ENCODE measurements at places on chromosomes 5 and 9.
A peak's percentile ranks its signal among the peaks of the same experiment; 100 is the strongest.

DNA sequence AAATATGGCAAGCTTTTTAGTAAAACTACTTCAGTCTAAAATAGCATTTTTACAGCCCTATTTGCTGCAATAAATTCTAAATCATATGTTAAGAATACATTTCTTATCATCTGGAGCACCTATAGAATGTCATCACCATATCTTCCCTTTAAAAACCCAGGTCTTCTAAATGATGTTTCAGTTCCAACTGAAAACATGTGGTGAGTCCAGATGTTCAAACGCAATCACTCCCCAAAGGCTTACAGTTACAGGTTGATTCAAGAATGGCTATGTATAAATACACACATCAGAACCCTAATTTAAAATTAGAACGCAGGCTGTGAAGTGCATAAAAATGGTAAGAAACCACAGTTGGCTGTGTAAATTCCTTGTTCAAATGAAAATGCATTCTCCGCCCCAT is 796.3 kb downstream of the MAT2B start:
- no peak for DNase-seq

GRCh38 chr5:171367424-171368370 is 20.0 kb upstream of the NPM1 start:
- DNase-seq, result no peak

GRCh38 chr5:150044712-150045111 is 41.6 kb downstream of the CSF1R start:
- DNase-seq, result no peak

DNA sequence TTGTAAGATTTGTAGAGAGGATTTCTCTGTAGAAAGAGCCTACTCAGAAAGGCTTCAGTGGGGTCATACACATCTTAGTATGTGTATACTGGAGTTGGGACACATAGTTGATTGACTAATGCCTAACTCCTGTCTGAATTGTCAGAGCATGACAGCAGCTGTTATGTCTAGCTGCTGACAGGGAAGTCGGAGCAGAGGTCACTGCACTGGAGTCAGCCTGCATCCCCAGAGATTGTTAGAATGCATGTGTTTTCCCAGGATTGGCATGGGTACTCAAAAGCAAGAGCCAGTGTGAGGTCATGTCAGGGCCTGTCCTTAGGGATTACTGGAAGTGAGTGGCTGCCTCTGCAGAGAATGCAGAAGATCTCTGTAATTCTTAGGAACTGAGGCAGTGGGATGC is 82.7 kb downstream of the ITGA1 start:
- DNase-seq, result peak; percentile 36

DNA sequence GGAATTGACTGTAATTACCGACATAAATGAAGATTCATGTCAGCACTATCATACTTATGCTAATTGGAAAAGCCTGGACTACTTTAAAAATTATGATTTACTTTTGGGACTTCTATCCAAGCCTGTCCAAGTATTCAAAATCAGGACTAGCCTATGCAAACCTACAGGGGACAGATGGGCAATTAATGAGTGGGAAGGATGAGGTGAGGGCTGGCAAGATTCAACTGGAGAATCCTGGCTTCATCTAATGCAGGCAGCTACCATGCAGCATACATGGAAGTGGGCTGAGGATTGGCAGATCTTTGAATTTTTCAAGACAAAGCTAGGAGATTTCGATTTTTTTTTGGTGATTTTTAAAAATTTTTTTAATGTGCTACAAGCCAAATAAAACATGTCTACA is 532.6 kb downstream of the CSNK1G3 start:
- DNase-seq, result no peak

GRCh38 chr9:133887540-133888047 is 104.5 kb downstream of the VAV2 start:
- no peak for DNase-seq

DNA sequence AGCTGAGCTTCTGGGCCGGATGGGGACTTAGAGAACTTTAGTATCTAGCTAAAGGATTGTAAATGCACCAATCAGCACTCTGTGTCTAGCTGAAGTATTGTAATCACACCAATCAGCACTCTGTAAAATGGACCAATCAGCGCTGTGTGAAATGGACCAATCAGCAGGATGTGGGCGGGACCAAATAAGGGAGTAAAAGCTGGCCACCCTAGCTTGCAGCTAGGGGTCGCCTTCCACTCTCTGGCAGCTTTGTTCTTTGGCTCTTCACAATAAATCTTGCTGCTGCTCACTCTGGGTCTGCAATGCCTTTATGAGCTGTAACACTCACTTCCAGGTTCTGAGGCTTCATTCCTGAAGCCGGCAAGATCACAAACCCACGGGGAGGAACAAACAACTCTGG is 354.0 kb downstream of the PRR16 start:
- DNase-seq, result no peak

GRCh38 chr5:95392593-95393182 is 1.5 kb downstream of the FAM81B start:
- DNase-seq, result no peak

DNA sequence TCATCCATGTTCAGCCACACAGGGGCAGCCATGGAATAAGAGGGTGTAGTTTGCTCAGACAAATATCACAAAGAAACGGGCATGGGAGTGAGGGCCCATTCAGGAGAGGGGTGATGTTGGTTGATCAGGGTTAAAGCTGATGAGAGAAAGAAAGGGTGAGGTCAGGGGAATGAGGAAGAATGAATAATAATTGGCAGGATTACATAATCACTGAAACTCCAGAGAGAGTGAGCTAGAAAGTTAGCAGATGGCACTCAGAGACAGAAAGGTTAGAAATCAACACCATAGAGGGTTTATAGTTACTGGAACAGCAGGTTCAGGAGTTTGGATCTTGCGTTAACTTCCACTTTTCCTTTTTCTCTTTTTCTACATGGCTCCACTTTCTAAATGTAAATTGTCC is 113.9 kb downstream of the TAF11L14 start:
- no peak for DNase-seq

DNA sequence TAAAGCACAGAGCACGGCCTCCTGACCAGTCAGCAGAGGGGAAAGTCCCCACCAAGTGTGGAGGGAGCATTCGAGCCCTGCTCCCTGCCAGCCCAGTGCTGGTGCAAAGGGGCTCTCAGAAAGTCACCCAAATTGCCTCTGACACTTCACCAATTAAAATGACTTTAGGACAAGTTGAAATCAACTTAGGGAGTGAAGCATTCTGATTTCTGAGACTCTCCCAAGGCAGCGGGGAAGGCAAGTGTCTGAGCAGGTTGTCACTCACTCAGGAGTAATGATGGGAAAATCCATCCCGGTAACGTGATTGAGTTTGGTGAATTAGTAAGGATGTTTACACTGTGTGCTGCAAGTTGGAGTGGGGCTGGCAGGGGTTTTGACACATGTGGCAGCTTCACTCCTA is 73.7 kb downstream of the PCDH1 start:
- no peak for DNase-seq

DNA sequence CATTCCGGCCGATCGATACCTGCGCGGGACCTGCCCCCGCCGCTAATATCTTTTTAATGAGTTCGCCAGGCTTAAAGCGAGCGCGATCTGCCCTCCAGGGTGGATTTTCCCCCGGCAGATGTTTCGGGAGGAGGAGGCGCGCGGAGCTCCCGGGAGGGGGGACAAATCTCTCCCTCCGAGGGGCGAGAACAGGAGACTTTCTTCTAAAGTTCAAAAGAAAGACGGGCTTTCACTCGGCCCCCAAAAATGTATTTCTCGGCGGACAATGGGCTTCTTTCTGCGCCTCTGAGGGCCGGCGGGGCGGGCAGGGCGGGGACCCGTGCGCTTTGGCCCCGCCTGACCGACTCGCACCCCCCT is 4.1 kb upstream of the PRDM12 start:
- DNase-seq, result no peak

GRCh38 chr5:172579403-172579990 is 61.6 kb upstream of the NEURL1B start:
- no peak for DNase-seq

GRCh38 chr9:18394847-18395351 is 79.1 kb upstream of the ADAMTSL1 start:
- no peak for DNase-seq

GRCh38 chr5:130222573-130222972 is 318.3 kb downstream of the CHSY3 start:
- DNase-seq, result no peak

GRCh38 chr5:17056141-17056631 is 120.1 kb upstream of the MYO10 start:
- no peak for DNase-seq

- no peak for DNase-seq
These were observed 45.6 kb downstream of the AOPEP start for GRCh38 chr9:94772144-94772543.
